ENCODE measurements at places on chromosomes 5 and 9.
A peak's percentile ranks its signal among the peaks of the same experiment; 100 is the strongest.

- DNase-seq, result peak; percentile 67
These were observed 9.9 kb downstream of the RBM27 start for GRCh38 chr5:146213210-146213826.

GRCh38 chr5:126052120-126052519 is 371.1 kb upstream of the GRAMD2B start:
- DNase-seq, result no peak

DNA sequence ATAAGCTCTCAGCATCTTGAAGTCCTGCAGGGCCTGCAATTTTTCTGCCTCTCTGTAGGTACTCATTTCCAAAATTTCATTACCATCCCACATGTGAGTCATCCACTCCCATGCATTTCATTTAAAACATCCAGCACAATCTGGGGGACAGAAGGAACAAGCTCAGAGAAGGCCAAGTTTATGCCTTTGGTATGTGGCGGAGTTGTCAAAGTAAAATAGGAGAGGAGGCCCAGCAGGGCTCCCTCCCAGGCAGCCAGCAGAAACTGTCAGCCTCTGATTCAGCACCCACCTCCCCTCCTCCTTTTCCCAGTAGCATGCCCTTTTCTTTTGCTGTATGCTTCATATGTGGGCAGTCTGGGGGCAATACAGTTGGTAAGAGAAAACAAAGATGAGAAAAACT is 126.4 kb upstream of the ZNF366 start:
- DNase-seq, result peak; percentile 37

GRCh38 chr9:86613943-86614342 is 259.7 kb upstream of the TUT7 start:
- DNase-seq, result no peak

DNA sequence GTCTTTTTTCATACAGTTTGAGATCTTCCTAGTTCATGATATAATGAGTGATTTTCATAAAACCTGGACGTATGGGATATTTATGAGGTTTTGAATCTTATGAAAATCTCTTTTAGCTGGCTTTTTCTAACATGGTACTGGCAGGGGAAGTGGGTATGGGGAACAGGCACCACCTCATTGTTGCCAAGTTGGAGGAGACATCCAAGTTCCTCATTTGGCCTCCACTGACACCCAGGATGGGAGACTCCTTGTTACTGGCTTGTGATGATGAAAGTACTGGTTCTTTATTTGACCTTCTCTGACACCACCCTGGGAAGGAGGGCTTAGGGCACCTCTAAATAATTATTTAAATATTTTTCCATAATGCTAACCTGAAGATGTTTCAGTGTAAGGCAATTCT is 4.0 kb upstream of the TNPO1 start:
- DNase-seq, result no peak

- peak; percentile 35 for DNase-seq
These were observed 50.8 kb upstream of the ZNF366 start for GRCh38 chr5:72558046-72558336.

- DNase-seq, result no peak
These were observed 1072.6 kb upstream of the COX7C start for GRCh38 chr5:85545129-85545528.

DNA sequence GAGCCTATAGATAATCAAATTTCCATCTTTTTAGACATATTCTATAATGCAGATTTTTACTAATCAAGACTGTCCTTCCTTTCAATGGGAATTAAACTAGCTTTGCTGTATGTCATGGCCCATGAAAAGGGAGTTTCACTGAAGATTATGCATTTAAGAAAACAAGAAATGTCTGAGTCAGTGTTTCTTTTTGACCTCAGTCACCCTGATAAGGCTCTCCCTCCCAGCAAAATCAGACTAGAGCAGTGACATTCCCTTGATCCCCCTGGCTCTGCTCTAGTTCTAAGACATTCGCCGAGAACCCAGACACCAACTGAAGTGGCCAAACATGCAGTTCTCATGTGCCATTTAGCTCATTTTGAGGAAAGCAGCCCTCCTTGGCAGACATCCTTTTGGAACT is 442.0 kb downstream of the ACTL7B start:
- no peak for DNase-seq

GRCh38 chr5:166594567-166594966 is 1696.9 kb upstream of the WWC1 start:
- DNase-seq, result no peak

DNA sequence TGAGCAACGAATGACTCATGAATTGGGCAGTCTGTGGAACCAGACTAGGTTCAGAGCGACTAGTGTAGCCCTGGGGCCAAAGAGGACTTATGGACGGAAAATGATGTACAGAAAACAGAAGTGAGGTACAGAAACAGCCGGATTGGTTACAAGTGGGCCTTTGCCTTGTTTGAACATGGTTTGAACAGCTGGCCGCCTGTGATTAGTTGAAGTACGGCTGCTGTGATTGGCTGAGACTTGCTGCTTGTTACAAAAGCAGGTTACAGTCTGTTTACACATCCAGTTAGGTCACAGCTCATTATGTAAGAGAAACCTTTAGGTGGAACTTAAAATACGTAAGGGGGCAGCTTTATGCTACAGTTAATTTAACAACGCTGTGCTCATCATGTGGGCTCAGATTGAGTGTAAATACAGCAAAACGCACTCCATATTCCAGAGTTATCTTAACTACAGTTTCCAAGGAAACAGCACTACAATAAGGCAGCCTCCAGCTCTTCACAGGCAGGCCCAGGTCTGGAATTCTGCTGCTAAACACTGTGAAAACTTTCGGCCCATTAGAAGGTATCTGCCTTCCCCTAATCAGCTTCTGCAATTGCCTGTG is 6.5 kb downstream of the AMACR start:
- DNase-seq, result peak; percentile 84

GRCh38 chr5:147483961-147484707 is 25.7 kb downstream of the DPYSL3 start:
- peak; percentile 90 for DNase-seq

GRCh38 chr5:14296533-14297331 is 153.6 kb downstream of the TRIO start:
- DNase-seq, result no peak

DNA sequence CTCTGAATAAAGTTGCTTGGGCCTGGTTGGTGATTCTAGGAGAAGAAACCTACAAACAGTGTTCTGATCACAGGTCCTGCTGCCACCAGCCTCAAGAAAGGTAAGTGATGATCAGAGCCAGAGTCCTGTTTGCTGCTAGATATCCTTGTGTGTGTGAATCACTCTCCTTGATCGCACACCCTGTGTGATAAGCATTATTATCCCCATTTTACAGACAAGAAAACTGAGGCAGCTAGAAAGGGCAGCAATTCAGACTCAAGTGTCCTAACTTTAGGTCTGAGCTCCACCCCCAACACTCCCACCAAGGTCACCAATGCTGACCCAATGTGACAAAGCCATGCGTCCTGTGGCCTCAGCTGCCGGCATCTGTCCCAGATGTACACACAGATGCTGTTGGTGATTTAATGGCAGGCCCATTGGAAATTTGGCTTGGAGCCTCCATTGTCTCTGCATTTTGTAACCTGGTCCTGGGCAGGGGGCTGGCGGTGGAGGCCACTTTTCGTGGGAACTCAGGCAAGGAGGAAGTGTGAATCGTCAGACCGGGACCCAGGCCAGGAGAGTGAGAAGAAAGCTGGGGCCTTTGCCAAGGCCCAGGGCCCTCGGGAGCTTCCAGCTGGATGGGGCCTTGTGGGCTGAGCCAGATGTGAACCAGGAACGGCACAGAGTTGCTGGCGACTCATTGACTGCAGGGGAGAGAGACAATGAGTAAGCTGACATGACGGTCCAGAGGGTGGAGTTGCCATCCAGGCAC is 29.8 kb upstream of the GGTA1 start:
- peak; percentile 97 for DNase-seq

DNA sequence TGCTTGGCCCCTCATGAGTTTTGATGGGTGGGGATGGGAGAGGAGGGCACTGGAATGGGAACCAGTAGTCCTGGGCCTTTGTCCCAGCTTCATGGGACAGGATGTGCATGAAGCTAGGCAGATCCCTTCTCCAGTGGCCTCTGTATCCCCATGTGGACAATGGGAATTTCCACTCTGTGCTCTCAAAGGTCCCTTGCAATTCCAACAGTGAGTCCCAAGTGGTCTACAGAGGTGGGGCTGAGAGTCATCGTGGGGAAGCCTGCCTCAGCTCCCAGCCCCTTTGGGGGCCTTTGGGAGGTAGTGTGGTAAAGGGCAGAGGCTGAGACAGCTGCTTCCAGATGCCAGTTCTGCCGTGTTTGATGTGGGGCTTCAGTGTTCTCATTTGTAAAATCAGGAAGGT is 1.9 kb upstream of the PHYHD1 start:
- no peak for DNase-seq

GRCh38 chr5:10607666-10608073 is 43.8 kb downstream of the ANKRD33B start:
- peak; percentile 36 for DNase-seq

DNA sequence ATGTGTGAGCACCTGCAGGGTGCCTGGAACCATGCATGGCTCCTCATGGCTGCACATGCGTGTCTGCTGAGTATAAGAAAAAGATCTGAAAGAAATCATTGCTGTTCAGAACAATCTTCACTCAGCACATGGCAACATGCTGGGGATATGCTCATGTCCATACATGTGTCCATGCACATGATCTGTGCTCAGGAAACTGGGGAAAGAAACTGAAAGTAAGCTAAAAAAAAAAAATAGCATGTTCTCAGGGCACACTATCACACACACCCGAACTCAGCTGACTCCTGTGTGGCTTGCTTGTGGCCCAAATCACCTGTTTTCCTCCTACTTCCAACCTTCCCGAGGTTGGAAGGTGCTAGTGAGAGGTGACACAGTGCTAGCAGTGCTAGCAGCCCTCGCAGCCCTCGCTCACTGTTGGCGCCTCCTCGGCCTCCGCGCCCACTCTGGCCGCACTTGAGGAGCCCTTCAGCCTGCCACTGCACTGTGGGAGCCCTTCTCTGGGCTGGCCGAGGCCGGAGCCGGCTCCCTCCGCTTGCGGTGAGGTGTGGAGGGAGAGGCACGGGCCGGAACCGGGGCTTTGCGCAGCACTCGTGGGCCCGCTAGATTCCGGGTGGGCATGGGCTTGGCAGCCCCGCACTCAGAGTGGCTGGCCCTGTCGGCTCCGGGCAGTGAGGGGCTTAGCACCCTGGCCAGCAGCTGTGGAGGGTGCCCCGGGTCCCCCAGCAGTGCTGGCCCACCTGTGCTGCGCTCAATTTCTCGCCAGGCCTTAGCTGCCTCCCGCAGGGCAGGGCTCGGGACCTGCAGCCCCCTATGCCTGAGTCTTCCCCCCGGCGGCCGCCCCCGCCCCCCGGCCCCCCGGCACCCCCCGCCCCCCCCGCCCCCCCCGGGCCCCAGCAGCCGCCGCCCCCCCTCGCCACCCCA is 76.0 kb downstream of the GADD45G start:
- no peak for DNase-seq

- no peak for DNase-seq
These were observed 23.3 kb downstream of the CLPTM1L start for GRCh38 chr5:1321576-1321975.

- DNase-seq, result no peak
These were observed 22.1 kb downstream of the ITGA2 start for GRCh38 chr5:53011233-53011632.

DNA sequence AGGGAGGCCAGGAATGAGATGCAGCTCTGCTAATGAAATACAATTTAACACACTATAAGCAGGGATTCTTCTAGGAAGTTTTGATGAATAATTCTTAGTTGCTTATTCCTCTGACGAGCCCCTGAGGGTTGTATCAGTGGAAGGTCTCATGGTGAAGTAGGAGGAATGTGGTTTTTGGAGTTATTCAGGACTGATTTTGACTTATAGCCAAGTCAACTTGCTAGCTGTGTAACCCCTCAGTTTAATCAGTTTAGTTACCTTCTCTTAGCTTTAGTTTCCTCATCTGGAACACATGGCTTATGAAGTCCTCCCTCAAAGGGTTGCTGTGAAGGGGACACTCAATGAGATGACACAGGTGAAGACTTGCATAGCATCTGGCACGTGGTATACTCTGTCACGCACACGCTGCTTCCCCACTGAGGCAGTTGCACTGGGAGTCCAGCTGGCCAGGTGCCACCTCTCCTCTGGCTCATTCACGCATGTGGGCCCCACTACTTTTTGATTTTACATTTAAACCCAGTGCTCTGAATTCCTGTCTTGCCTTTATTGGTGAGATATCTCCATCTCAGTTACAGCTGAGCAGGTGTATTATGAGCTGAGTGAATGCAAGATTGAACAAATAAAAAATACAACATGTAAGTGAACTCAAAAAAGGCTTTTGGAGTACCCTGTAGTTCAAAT is 415.0 kb downstream of the ARHGEF28 start:
- no peak for DNase-seq

- no peak for DNase-seq
These were observed 183.2 kb upstream of the RASEF start for GRCh38 chr9:83245979-83246659.

DNA sequence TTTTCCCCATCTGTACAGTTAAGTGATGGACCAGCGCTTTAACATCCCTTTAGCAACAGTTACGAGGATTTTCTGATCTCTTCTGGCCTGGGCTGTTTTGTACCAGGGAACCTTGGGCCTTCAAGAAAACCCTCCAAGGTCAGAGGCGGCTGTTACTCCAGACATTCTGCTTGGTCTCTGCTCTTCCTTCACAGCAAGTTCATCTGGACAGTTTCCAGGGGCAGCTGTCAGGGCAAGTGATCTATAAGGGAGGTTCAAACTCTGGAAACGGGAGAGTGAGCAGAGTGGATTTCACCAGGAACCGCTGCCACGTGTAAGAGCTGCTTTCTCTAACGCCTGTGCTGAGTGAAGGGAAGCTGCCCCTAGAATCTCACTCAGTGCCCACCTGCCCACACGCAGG is 36.7 kb downstream of the ZNF618 start:
- DNase-seq, result no peak

DNA sequence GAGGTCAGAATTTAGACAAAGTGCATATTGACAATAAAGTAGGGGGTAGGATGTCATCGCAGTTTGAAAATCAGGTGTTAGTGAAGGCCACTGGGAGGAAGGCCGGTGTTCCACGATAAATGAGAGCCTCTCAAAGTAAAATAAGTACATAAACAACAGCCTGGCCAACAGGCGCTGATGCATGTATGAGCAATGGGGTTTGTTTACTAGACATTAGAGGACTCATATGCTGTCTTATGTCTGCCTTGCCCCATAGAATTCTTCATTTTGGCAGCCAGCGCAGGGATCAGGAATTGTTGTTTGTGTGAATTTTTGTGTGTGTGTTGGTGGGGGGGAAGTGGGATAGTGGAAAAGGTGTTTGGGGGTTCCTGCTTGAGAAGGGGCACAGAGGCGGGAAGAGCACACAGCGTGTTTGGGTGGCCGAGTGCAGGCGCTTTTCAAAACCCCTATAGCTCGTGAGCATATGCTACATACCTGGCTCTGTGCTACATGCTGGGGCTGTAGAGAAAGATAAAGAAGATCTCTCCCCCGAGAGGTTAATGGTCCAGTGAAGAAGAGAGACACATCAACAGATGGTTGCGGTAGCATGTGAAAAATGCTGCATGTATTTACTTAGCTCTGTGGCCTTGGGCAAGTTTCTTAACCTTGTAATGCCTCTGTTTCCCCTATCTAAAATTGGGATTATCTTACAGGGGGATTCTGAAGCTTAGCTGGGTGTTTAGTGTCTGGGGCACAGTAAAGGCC is 11.5 kb downstream of the SNX30 start:
- no peak for DNase-seq

DNA sequence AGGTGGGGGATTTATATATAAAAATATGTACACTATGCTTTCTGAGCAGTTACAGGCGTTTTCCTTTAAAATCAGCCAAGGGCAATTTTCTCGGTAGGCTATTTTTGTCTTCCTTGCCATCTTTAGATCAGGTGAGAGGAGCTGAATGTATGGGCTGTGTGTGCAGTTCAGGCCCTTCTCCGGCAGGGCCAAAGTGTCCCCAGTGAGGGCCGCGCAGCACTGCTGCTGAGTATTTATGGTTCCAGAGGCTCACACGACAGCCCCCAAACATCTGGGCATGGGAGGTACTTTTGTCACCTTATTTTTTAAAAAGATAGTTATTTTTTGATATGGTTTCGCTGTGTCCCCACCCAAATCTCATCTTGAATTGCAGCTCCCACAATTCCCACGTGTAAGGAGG is 11.5 kb downstream of the GFPT2 start:
- DNase-seq, result no peak

Measured in lung (tissue), 17 donors.